Gastrocnemius medialis (tissue), 4 donors: ENCODE measurements at places on chromosomes 16 and 17. TPM values are rescaled to one million over a fixed set of nuclear protein-coding genes. Genes with fewer than 3 reads are reported as not detected.

DNA sequence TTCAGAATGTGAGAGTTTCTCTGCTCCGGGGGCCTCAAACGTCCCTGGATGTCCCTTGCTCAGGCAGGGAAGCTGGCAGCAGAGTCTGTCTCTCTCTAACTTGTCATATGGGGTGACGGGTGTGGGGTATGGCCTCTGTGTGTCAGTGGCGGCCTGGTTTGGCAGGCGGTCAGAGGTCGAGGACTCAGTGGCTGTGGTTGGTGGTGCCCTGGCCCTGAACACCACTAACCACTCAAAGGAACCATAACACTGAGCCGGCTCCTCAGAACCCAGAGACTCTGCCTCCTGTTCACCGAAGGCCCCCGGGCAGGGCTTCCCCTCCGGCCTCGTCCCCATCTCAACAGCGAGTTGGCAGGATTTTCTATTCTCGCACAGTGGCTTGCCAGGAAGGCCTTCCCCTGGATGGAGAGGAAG is 677 bp downstream of the P2RX1 start:
- no peaks in the 10 kb centered on the region for H3K36me3 ChIP-seq
- H3K27me3 ChIP-seq: no peaks in the 10 kb centered on the region
- H3K27ac ChIP-seq: no peak overlapping the region

DNA sequence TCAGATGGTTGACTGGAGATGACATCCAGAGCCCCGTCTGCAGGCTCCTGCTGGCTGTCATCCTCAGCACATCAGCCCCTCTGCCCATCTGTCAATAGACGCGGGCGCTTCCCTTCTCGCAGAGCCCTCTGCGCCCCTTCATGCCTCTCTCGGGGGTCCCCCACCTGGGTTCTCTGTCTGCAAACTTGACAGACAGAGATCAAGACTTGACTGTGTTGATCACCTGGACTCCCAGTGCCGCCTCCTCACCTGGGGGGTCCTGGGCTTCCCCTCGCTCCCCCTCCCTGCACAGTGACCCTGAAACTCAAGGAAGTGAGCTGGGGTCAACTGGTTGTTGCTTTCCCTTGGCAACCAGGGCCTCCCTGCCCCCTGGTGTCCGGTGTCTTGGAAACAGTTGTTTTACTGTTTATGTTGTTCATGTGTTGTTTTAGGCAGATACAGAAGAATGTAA is 31.9 kb downstream of the RNF213 start:
- peaks cover 97% of the 10 kb centered on the region for H3K36me3 ChIP-seq
- H3K4me1 ChIP-seq: no peaks in the 10 kb centered on the region
- H3K4me3 ChIP-seq: no peak overlapping the region
- DNase-seq: no peak
- no peaks in the 10 kb centered on the region for H3K27me3 ChIP-seq

DNA sequence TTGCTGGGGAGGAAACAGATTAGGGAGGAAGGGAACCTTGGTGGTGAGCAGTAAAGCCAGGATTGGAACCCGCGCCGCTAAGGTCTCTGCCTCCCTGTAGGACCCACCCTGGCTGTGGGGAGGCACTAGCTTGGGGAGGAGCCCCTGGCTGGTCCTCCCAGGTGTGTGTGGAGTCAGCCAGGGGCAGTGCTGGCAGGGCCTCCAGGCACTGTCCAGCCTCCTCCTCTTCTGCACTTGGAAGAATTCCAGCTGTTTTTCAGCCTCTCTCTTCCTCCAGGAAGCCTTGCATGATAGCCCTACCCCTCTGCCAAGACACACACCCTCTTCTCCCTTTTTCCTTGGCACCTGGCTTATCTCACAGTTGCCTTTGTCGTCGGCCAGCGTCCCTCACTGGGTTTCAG is 34.8 kb downstream of the TMEM235 start:
- H3K27me3 ChIP-seq: peaks cover 14% of the 10 kb centered on the region
- no peak for DNase-seq
- no peak overlapping the region for H3K4me3 ChIP-seq
- H3K4me1 ChIP-seq: peaks cover 13% of the 10 kb centered on the region
- H3K27ac ChIP-seq: no peak overlapping the region

- H3K4me3 ChIP-seq: no peak overlapping the region
- H3K36me3 ChIP-seq: peaks cover 87% of the 10 kb centered on the region
- no peaks in the 10 kb centered on the region for H3K27me3 ChIP-seq
- H3K27ac ChIP-seq: no peak overlapping the region
- no peaks in the 10 kb centered on the region for H3K4me1 ChIP-seq
Measured at GRCh38 chr16:4882633-4883285, 35.5 kb downstream of the UBN1 start.

- H3K4me1 ChIP-seq: no peaks in the 10 kb centered on the region
- H3K36me3 ChIP-seq: no peaks in the 10 kb centered on the region
- DNase-seq: no peak
- H3K4me3 ChIP-seq: no peak overlapping the region
- no peak overlapping the region for H3K27ac ChIP-seq
Measured at GRCh38 chr16:996681-997080, 15.1 kb downstream of the SOX8 start.

GRCh38 chr16:9885467-9885866 is 296.8 kb downstream of the GRIN2A start:
- no peak for DNase-seq
- no peaks in the 10 kb centered on the region for H3K36me3 ChIP-seq
- H3K27ac ChIP-seq: no peak overlapping the region
- H3K4me3 ChIP-seq: no peak overlapping the region

The KIF18B gene
- 1.7 TPM for total RNA-seq

The NEUROD2 gene
- total RNA-seq: not detected

The CCL7 gene
- not detected for total RNA-seq

The THRA gene
- 45.2 TPM for total RNA-seq

The HOXB9 gene
- not detected for total RNA-seq

The CCDC200 gene
- total RNA-seq: not detected

The USP43 gene
- total RNA-seq: 0.07 TPM

The KRTAP17-1 gene
- not detected for total RNA-seq

The CD300LB gene
- total RNA-seq: not detected

The RND2 gene
- 0.10 TPM for total RNA-seq
